ENCODE measurements at places on chromosomes 2 and 18.

DNA sequence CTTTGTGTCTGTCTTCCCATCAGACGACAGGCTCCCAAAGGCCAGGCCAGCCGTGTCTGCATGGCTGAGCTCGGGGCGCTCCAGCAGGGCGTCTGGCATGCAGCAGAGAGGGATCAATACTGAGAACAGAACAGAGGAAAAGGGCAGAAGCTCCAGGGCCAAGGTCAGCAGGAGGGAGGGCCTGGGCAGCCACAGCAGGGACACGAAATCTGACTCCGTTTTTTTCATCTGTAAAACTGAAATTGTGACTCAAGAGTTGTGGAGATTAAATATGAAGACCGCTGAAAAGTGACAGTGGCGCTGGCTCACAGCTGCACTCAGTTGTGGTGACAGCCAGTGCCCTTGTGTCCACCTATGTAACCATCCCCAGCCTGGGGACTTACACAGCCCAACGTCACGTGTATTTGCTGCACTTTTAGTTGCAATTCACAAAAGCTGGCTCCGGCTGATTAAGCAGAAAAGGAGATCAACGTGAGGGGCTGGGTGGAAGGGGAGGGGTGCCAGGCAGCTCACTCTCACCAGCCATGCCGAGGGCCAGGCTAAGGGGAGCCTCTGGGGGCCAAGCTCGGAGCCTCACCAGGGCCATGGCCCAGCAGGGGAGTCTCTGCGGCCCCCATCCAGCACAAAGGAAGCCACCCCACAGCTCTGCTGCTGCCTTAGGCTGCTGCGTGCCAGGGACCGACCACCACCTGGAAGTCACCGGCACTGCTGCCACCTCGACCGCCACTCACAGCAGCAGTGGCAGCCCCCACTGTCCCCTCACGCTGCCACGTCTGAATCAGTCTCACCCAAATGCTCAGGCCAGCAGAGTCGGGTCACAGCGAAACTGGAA, 74.7 kb downstream of the EIPR1 start:
- DNase-seq, result no peak

GRCh38 chr2:157185476-157186227, 71.9 kb upstream of the GALNT5 start:
- no peak for DNase-seq

DNA sequence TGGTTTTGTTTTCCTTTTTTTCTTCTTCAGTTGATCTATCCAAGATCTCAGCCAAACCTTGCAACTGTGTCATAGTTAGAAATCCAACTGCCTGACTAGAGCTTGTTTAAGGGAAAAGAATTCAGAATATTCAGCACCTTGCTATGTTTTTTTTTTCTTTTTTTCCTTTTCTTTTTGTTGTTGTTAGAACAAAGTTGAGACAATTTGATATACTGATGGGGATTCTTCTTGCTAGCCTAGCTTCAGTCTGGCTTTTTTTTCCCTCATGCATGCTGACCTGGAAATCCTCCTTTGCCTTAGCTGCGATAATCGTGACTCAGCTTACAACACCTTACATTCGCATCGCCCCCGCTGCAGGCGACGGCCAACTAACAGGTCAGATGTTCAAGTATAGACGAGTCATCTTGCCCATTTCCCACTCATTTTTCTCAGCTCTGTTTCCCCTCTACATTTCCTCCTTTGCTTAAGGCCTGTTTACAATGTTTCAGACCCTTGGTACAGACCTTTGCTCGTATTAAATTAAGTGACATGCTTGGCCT, 487.2 kb upstream of the RAB12 start:
- no peak for DNase-seq

DNA sequence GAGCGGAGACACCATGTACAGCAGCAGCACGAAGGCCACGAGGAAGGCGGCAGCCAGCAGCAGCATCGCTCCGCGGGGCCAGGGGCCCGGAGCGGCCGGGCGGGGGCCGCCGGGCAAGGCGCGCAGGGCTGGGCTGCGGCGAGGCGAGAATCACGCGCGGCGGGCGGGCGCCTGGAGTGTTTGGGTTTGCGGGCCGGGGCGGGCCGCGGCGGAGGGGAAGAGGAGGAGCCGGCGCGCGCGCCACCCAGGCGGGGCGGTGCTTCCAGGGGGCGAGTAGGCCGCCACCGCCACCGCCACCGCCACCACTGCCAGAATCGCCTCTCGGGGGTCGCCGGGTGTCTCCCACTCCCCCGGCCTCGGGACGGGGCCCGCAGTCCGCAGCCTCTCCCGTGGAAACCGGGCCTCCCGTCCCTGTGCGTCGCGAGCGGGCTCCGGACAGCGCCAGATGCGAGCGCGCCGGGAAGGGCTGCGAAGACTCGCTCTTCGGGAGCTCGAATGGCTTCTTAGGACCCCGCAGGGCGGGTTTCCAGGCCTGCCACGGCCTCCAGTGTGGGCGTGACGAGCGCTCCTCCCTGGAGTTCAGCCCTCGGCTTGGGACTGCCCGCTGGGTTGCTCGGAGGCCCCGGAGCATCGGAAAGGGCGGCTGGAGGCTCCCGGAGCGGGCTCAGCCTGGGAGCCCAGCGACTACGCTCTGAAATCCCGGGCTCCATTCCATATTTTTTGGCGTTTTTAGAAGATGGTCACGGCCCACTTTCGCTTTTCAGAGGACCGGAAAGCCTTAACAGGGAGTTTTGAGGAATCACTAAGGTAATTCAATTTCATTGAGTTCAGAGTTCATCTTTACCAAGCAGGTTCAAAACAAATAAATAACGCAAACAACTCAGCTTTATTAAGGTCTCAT, at the start of gene KDSR:
Gene KDSR, minus strand, starts transcription at position 154 of the 901 bp plus-strand sequence. Its CDS starts 88 bp downstream, at position 66.
- DNase-seq, result peak; percentile 41

- DNase-seq, result no peak
These were observed 28.0 kb downstream of the SH2D6 start for GRCh38 chr2:85446296-85447221.

DNA sequence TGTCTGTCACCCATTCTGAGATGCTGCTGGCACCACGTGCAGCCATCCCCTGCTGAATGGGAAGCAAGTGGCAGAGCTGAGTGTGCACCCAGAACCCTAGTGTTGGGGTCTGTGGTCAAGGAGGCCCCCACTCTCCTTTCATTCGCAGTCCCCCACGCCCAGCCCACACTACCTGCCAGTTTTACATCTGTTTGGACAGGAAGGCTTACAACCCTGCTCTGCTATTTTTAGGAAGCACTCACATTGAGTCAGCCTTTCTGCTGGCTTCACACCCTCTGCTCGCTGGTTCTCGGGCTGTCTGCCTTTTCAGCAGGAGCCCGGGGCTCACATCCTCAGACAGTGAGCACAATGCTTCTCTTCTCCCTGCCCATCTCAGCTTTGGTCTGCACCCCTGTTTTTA, 10.7 kb upstream of the ADCY3 start:
- no peak for DNase-seq

GRCh38 chr18:24043403-24043802, 28.8 kb downstream of the TTC39C start:
- no peak for DNase-seq

GRCh38 chr2:219475278-219475677, 23.4 kb upstream of the GMPPA start:
- no peak for DNase-seq

All from stimulated activated CD4-positive, alpha-beta T cell treated with anti-CD3 and anti-CD28 coated beads, Interleukin-1b, Interleukin-23, amount 100 ng/mL, for 24 hours (primary cell).